ENCODE measurements at places on chromosomes 1 and 21. TPM values are rescaled to one million over a fixed set of nuclear protein-coding genes. Genes with fewer than 3 reads are reported as not detected.

Gene TRIM46
- total RNA-seq, result 2.3 TPM

Gene ICOSLG
- total RNA-seq, result 0.27 TPM

Gene AGPAT3
- 26.5 TPM for total RNA-seq

Gene CTTNBP2NL
- 8.3 TPM for total RNA-seq

Gene SLC25A34
- total RNA-seq, result 0.94 TPM

Gene CFHR4
- not detected for total RNA-seq

Gene ERICH3
- not detected for total RNA-seq

Gene TAS1R3
- total RNA-seq, result 0.56 TPM

Gene PRAMEF8
- not detected for total RNA-seq

Gene CFAP126
- not detected for total RNA-seq

Gene HCN3
- total RNA-seq, result 2.0 TPM

Gene SPRR5
- total RNA-seq, result not detected

Gene SNAP47
- total RNA-seq, result 66.2 TPM

Gene CHIA
- not detected for total RNA-seq

Gene ZNF648
- total RNA-seq, result 0.38 TPM

Gene C1orf167
- not detected for total RNA-seq

Gene DIO1
- total RNA-seq, result not detected

Gene ROR1
- 3.6 TPM for total RNA-seq

Gene RNF187
- 146 TPM for total RNA-seq

Gene MTARC1
- 0.16 TPM for total RNA-seq

Gene ADORA1
- 7.1 TPM for total RNA-seq

Gene DMRTA2
- total RNA-seq, result 0.24 TPM

Gene CHI3L1
- not detected for total RNA-seq

Gene RGS4
- 4.7 TPM for total RNA-seq

Gene ZNF670
- total RNA-seq, result 2.3 TPM

Gene LCK
- not detected for total RNA-seq

Gene SDHC
- total RNA-seq, result 27.0 TPM

Gene HES2
- total RNA-seq, result 0.68 TPM

Gene ADAMTS1
- 6.4 TPM for total RNA-seq

Gene PIGM
- 6.1 TPM for total RNA-seq

Gene THRAP3
- total RNA-seq, result 61.2 TPM

Gene CLIC6
- total RNA-seq, result not detected

Gene KRTAP8-1
- total RNA-seq, result not detected

Gene HDGF
- total RNA-seq, result 661 TPM

Gene RIPK4
- 54.8 TPM for total RNA-seq

Gene PDZK1IP1
- total RNA-seq, result not detected

Measured in A375 (cell line).